Chondrocyte (in vitro differentiated cells): ENCODE measurements at places on chromosomes 11 and 22. TPM values are rescaled to one million over a fixed set of nuclear protein-coding genes. Genes with fewer than 3 reads are reported as not detected.
A peak's percentile ranks its signal among the peaks of the same experiment; 100 is the strongest.

DNA sequence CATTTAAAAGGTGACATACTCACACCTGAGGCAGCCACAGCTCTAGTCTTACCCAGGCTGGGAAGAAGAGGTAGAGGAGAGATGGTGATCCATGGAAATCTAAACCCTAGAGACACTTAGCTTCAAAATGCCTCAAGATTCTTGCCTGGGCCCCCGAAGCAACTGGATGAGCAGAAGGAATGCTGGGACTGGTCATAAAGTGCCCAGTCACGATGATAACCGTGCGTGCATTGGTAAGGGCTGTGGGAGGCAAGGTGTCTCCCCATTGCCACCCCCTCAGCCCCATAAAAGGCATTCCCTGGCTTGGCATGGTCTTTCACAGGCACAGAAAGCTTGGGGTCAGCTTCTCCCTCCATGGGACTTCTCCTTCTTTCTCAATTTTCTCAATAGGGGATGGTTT is 144.5 kb downstream of the DSCAML1 start:
- H3K27ac ChIP-seq, result no peak overlapping the region
- peaks cover 32% of the 10 kb centered on the region for H3K27me3 ChIP-seq
- no peak overlapping the region for H3K4me3 ChIP-seq
- H3K36me3 ChIP-seq, result no peaks in the 10 kb centered on the region
- no peak for DNase-seq

Gene CALCA
- not detected in 3 replicates for total RNA-seq

- no peaks in the 10 kb centered on the region for H3K27me3 ChIP-seq
- H3K4me3 ChIP-seq, result peak overlapping the region; percentile 86
- no peak for DNase-seq
Observed at GRCh38 chr11:108592591-108593213, 866 bp downstream of the EXPH5 start.

Gene INS
- not detected in 3 replicates for total RNA-seq

Gene B4GALNT4
- total RNA-seq, result 37.0 to 39.1 TPM (median 37.2 TPM) in 3 replicates

- H3K27me3 ChIP-seq, result no peaks in the 10 kb centered on the region
- no peaks in the 10 kb centered on the region for H3K4me1 ChIP-seq
- H3K27ac ChIP-seq, result no peak overlapping the region
- H3K4me3 ChIP-seq, result no peak overlapping the region
Observed at GRCh38 chr11:31720671-31721365, 90.3 kb downstream of the PAX6 start.

DNA sequence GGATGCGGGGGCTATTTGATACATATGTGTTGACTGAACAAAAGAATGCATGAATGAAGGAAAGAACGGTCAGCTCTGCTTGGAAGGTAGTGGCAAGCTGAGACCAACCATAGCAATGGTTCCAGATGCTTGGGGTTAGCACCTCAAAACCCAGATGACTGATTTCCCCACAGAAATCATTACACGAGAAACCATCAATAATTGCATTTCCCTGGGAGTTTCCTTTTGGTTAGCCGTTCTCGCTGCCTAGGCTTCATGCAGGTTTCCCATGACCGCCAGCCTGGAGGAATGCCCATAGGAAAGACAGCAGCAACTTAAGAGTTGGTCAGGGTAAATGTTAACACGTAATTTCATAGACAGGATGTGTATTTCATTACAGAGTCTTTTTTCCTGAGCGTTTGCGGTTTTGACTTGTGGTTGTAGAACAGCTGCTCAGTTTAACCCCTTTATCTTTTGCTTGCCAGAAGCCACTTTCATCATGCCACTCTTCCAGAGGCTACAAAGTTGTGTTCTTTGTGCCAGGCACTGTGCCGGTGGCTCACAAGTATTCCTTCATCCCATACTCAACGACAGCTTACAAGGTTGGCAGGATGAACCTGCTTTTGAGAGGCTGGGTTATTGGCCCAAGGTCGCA is 2.8 kb downstream of the IL17RA start:
- no peak overlapping the region for H3K27ac ChIP-seq
- no peaks in the 10 kb centered on the region for H3K27me3 ChIP-seq
- DNase-seq, result peak; percentile 27
- peaks cover 23% of the 10 kb centered on the region for H3K4me1 ChIP-seq
- no peak overlapping the region for H3K4me3 ChIP-seq
